ENCODE measurements at places on chromosomes 3 and 15. TPM values are rescaled to one million over a fixed set of nuclear protein-coding genes. Genes with fewer than 3 reads are reported as not detected.

The POC1A gene
- 4.2 TPM for polyA plus RNA-seq

The ANKRD63 gene
- 0.40 TPM for polyA plus RNA-seq

The MAGEL2 gene
- polyA plus RNA-seq, result 21.3 TPM

The ENTPD3 gene
- polyA plus RNA-seq, result 0.71 TPM

The ECT2 gene
- polyA plus RNA-seq, result 12.1 TPM

The ST8SIA2 gene
- polyA plus RNA-seq, result 18.3 TPM

The STRIT1 gene
- polyA plus RNA-seq, result 24.2 TPM

The CCDC9B gene
- polyA plus RNA-seq, result 22.2 TPM

The ALDH1L1 gene
- polyA plus RNA-seq, result 0.70 TPM

The CEMIP gene
- 2.1 TPM for polyA plus RNA-seq

The CYFIP1 gene
- 65.6 TPM for polyA plus RNA-seq

The TTLL13 gene
- not detected for polyA plus RNA-seq

The FOXB1 gene
- not detected for polyA plus RNA-seq

The DOCK3 gene
- polyA plus RNA-seq, result 0.14 TPM

The LINS1 gene
- polyA plus RNA-seq, result 13.6 TPM

The PLIN1 gene
- polyA plus RNA-seq, result 12.4 TPM
